ENCODE measurements at places on chromosomes 13 and 19. TPM values are rescaled to one million over a fixed set of nuclear protein-coding genes. Genes with fewer than 3 reads are reported as not detected.
A peak's percentile ranks its signal among the peaks of the same experiment; 100 is the strongest.

GRCh38 chr13:51148952-51149573 is 38.0 kb upstream of the C13orf42 start:
- DNase-seq = no peak

- DNase-seq = no peak
These were observed 18.2 kb downstream of the COMP start for GRCh38 chr19:18772620-18773587.

GRCh38 chr19:4362831-4363545 is 19.6 kb downstream of the MPND start:
- DNase-seq = no peak

Gene FXYD1
- total RNA-seq = 3.3 TPM

- no peak for DNase-seq
These were observed 10.2 kb upstream of the EMC10 start for GRCh38 chr19:50465986-50466705.

DNA sequence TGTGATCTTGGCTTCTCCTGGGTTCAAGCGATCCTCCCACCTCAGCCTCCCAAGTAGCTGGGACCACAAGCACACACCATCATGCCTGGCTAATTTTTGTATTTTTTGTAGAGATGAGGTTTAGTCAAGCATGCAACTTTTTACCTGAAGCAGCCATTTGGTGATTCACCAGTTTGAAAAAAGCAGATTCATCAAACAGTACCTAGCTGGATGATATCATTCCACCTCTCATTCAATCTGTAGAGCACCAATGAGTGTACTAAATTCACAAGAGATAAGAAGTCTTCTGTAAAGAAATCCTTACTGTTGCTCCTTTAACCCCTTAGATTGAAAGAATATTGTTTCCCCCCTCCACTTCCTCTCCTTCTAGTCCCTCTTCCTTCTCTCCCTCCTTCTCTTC is 261.1 kb upstream of the RFC3 start:
- no peak for DNase-seq

GRCh38 chr19:12954612-12954962 is 2.4 kb downstream of the GADD45GIP1 start:
- DNase-seq = peak; percentile 47

Gene ZNF541
- 0.33 TPM for total RNA-seq

GRCh38 chr13:74226791-74227475 is 92.7 kb upstream of the KLF12 start:
- DNase-seq = no peak

GRCh38 chr19:12720296-12720695 is 3.4 kb downstream of the TNPO2 start:
- DNase-seq = no peak

DNA sequence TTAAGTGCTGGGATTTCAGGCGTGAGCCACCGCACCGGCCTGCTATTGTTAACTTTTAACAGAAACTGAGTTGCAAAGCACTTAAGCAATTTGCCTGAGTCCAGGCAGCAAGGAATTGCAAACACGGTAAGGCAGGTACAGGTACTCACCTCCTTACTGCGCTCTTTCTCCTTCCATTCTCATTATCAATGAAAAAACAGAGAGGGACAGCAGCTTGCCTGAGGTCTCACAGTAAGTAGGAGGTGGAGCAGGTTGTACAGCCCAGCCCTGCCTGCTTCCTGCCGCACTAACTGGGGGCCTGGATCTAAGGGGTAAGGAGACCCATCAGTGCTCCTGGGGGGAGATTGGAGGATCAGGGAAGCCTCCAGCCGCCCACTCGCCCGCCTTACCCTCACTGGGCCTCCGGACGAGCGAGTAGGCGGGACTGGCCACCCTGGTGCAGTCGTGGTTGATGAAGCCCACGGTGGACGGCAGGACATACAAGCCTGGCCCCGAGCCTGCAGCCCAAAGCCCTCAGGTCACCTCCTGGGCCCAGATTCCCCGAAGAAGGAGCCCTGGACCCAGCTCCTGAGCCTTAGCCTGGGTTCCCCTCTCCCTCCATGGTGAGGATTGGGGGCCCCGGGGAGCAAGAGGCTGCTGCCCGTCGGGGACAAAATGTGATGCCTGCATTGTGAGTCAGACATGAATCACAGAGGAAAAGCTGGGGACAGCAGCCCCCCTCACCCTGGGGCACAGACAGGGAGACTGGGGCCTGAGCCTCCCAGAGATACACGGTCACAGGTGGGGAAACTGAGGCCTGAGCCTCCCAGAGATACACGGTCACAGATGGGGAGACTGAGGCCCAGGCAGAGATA is 11.4 kb upstream of the SHC2 start:
- DNase-seq = no peak

GRCh38 chr13:103540382-103540765 is 474.2 kb upstream of the SLC10A2 start:
- no peak for DNase-seq

GRCh38 chr19:38690146-38690545 is 42.7 kb downstream of the ACTN4 start:
- DNase-seq = no peak

DNA sequence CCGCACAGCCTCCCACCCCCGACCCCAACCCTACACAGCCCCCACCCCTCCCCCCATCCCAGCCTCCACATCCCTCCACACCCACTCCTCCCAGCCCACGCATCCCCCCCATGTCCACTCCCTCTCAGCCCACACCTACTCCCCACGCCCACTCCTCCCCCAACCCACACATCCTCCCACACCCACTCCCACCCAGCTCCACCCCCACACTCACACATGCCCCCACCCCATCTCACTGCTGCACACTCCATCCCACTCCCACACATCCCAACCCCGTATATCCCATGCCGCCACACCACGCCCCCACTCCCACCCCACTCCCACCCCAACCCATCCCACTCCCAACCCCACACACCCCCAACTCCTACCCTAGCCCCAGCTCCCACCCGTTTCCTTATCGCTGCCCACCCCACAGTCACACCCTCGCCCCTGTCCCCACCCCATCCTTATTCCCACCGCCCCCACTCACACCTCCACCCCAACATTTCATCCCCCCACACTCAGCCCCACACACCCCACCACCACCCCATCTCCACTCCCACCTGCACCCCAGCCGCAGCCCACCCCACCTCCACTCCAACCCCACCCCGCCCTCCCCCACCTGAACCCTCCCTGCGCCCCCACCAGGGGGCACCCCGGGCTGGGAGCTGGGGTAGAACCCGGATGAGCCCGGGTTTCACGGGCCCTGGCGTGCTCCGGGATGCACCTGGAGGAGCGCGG is 809 bp downstream of the TDRD12 start:
- no peak for DNase-seq

DNA sequence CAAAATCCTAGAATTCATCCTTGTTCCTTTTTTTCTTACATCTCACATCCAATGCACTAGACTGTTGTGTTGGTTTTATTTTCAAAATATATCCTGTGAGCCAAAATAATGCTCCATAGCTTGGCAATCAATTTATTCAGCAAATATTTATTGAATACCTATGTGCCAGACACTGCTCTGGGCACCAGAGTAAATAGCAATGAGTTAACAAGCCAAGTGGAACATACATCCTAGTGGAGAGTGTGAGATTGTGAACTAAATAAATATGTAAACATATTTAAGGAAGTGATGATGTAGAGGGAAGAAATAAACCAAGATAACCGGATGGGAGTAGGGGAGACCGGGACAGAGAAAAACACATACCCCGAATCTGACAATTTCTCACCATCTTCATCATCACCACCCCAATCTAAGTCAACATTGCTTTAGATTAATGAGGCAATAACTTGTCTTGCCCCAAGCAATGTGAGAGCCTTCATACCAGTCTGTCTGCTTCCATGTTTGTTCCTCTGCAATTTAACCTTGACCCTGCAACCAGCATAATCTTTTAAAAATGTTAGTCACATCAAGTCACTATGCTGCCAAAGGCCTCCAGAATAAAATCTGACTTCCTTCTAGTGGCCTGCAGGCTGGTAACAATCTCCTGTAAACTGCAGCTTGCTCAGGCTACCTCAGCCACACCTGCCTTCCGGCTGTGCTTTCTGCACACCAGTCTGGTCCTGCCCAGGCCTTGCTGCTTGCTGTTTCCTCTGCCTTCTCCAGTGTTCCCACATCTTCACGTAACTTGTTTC is 199.2 kb downstream of the DLEU7 start:
- DNase-seq = no peak

Gene ATP8A2
- total RNA-seq = 0.22 TPM

DNA sequence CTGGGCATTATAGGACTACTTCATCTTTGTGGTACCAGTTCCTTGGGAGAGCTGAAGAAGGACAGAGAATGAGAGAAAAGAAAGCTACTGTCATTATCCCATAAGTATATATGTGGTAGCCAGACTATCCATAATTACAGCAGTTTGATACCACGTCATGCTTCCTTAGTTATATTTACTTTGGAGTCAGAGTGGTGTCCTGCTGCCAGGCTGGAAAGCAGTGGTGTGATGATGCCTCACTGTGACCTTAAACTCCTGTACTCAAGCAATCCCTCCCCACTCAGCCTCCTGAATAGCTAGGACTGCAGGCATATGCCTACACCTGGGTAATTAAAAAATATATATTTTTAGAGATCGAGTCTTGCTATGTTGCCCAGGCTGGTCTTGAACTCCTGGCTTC is 57.8 kb downstream of the WTIP start:
- no peak for DNase-seq

- DNase-seq = no peak
These were observed 13.6 kb downstream of the ACP4 start for GRCh38 chr19:50803633-50804419.

Gene PLPPR3
- not detected for total RNA-seq

Data from activated naive CD4-positive, alpha-beta T cell treated with anti-CD3 and anti-CD28 coated beads for 36 hours (primary cell).